ENCODE measurements at places on chromosomes 11 and 22.

DNA sequence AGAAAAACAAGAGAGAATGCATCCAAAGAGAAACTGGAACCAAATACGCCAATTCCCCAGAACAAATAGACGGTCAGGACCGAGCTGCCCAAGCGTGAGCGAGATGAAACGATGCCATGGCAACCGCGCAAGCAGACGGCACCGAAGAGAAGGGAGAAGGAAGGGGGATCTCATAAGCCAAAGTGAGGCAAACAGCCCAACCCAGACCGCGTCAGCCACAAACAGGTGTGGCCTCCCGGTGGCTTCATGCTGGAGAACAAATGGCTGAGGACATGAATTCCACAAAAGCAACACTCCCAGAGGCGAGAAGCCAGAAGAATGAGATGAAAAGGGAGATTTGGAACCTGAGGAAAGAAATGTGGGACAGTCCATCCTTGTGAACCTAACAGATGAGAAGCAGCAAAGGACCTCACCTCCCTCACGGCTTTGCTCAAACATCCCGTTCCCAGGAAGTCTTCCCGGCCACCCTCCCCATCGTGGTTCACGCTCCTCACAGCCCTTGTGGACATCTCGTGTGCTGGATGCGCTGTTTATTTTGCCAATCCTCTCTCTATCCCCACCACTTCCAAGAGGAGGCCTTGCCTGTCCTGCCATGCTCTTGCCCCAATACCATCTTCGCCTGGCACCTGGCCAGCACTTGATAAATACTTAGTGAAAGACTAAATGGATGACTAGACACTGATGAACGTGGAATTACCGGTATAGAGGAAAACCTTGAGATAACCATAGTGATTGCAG, 89.1 kb upstream of the RTL6 start:
- DNase-seq, result no peak

DNA sequence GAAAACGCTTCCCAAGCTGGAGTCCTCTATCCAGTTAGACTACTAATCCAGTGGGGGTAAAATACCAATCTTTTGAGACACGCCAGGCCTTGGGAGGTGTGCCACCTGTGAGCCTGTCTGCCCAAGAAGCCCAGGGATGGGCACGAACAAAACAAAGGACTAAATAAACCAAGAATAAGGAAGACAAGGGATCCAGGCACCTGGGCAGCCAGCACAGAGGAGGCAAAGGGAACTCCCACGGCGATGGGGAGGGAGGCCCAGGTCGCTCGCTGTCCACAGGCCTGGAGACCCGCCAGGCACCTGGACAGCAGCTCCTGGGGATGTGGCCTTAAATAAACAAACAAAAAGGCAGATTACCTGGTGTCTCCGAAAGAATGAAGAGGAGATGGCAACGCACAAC, 31.4 kb downstream of the LRFN4 start:
- DNase-seq, result no peak

DNA sequence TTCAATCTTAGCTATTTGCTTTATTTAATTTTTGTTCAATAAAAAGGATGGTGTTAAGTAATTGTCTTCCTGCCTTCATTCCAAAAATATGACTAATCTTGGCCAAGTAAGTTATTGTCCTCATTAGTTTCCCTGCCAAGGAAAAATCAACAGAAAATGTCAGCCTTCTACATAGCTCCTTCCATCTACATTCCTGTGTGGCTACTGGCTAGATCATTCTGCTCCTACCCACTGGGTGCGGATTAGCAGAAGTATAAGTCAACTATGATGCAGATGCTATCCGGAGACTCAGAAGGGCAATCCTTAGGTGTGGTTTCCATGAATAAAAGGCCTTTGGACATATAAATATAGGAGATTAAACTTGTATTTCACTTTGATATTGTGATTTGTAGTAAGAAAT, 154.4 kb downstream of the SBF2 start:
- DNase-seq, result no peak

DNA sequence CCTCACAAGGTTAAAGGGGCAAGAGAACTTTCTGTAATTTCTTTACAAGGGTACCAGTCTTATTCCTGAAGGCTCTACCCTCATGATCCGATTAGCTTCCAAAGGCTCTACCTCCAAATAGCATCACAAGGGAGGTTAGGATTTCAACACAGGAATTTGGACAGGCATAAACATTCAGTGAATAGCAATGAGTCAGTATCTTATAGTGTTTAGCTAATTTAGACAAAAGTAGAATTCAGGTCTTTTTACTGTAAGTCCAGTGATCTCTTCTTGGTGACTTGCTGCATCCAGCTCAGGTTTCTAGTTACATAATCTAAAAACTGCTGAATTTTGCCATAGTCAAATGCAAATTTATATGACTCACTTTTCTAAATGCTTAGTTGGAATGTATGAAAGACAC, 1995.6 kb upstream of the RAG2 start:
- no peak for DNase-seq

DNA sequence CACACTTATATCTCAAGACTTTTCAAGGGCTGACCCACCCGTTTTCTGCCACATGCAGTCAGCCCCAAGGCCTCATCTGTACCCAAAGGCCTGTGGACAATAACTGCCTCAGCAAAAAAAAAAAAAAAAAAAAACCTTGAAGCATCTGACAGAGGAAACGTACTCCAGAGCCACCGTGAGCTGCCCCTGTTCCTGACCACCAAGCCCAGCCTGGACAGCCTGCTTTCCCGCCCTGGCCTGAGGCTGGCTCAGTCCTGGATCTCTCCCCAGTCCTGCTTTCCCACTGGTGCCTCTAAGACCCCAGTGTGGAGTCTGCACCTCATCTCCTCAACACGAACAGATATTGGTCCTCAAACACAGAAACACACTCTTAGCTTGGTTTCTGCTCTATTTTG, 66.5 kb downstream of the SLC35F2 start:
- DNase-seq, result no peak

DNA sequence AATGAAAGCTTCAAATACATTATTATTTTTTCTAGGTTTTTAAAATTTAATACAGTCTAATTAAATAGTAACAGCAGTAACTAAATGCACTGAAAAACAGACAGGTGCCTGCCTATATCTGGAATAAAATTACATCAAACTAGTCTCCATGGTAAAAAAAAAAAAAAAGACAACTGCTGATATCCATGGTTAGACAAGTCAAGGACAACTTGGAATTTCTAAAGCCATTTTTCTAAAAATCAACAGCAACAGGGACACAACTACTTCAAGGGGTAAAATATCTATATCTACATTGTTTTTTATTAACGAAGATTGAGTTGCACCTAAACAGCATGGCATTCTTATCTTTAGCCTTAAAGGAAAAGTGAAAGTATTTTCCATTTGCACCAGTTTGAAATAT, 74.7 kb upstream of the VPREB1 start:
- no peak for DNase-seq

GRCh38 chr11:46682773-46683752, 17.4 kb downstream of the ARHGAP1 start:
- DNase-seq, result no peak

DNA sequence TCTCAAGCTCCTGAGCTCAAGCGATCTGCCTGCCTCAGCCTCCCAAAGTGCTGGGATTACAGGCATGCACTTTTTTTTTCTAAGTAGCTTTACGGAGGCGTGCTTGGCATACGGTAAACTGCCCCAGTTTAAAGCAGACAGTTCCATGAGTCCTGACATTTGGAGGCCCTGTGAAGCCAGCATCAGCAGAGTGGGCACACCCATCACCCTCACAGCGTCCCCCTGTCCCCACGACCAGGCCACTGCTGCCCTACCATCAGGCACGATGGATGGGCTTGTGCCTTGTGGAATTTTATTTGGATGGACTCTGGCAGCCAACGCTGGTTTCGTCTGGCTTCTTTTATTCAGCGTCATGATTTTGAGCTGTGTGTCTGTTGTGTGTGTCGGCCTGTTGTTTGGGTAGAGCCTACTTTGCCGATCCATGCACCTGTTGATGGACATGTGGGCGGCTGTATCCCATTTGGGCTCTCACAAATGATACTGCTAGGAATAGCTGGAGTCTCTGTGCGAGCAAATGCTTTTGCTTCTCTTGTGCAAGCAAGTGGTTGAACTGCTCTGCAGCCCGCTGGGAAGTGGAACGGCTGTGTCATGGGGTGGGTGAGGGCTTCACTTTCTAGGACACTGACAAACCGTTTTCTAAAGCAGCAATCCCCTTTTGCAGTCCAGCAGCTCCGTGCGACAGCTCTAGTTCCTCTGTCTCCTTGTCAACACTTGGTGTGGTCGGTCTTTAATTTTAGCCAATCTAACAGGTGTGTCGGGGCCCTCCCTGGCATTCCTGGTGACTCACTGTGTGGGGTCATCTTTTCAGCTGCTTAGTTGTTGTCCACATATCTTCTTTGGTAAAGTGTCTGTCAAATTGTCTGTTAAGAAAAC, 23.8 kb downstream of the KCNQ1 start:
- DNase-seq, result no peak

- no peak for DNase-seq
Measured at GRCh38 chr11:115437902-115438575, 66.2 kb downstream of the CADM1 start.

DNA sequence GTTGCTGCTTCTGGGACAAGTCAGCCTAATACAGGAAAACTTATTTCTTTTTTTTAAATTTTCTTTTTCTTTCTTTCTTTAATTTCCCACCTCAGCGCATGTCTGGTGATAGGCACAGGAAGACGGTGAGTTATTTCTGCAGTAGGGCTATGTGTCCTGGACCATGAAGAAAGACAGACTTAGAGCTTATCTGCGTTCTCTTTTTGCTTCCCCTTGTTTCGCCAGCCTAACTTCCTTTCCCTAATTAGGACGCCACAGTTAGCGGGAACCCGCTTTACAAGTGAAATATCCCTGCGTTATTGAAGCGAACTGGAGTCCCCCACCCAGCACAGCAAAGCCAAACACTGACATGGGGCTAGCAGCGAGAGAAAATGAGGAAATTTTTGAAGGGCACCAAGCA, 8.6 kb downstream of the OR6M1 start:
- DNase-seq, result no peak

DNA sequence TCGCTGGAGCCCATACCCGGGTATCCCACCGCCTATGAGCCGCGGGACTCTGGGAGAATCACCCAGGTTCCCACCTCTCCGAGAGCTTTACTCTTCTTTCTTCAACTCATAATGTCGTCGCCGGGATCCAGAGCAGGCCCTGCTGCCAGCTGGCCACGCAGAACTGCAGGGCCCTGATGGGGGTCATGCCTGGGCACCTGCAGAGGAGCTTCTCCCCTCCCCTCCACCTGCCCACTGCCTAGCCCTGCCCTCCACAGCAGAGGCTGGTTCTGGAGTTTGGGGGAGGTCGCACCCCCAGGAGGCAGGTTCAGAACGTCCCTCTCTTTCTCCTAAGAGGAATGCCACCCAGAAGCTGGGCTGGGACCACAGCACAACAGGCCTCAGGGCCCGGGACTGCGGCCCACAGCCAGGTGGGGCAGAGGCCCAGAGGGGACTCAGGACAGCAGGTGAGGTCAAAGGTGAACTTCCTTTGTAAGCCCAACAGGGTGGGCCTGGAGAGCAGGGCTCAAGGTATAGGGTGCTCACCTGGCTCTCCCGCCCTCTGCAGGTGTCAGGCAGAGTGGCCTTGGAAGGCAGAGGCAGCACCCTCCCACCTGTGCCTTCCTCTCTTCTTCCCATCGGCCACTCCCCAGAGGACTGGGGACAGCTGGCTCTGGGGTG, 1.9 kb downstream of the SLC25A45 start:
- no peak for DNase-seq

DNA sequence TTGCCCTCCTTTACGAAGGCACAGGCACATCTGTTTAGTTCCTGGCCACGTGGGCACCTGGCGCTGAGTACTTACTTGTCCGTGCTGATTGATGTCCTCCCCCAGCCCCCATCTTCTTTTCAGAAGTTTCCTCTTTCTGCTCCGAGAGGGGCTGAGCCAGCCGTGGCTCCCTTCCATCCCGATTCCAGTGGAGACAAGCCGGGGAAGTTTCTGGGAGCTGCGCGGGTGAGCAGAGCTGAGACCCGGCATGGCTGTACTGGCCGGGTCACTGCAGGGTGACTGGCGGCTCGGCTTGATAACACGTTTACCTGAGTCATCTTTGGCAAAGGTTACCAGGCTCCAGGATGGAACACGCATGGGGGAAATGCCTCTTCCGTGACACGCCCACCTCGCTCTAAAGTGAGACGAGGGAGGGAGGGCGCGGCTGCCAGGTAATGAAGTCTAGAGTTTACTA, 45.4 kb upstream of the ATXN10 start:
- DNase-seq, result no peak

DNA sequence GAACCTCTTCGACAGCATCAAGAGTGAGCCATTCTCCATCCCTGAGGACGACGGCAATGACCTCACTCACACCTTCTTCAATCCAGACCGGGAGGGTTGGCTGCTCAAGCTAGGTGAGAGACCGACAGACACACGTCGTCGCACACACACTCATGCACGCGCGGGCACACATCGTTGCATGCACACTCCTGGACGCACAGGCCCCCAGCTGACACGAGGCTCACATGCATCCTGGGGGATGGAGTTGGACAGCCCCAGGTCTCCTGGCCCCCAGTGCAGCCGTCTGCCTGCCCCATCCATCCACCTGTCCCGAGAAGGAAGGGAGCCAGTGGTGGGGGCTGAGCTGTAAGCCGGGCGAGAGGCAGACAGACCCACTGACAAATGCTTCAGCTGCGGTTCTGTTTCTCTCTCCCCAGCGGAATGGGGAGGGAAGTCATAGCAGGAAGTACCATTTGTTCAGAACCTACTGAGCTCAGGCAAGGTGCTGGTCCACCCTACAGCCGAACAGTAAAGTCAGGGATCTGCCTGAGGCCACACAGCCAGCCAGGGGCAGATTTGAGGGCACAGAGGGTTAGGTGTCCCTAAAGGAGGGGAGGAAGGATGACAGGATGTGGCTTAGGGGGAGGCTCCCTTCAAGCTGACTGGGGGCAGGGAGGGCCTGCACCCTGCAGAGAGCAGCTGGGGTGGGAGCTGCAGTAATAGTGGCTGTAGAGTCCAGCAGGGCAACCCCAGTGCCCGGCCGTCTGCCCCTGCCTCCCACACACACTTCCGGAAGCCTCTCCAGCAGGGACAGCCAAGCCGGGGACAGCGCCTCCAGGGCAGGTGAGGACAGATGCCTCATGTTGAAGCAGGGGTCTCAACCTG, 27.1 kb downstream of the CYTH4 start:
- DNase-seq, result no peak

DNA sequence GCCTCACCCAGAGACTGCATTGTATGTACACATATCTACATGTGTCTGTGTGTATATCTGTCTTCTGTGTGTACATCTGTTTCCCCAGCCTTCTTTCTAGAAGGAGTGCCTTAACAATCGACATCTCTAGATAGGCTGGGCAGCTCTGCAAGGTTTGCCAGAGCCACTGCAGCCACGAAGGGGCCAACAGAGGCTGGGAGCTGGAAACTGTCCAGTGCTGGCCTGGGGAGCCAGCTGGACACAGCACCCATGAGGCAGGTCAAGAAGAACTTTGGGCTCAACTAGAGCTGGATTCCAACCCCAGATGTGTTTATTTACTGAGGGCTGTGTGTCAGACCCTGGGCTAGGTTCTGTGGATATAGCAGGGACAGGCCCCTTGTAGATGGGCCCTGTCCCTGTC, 3.3 kb downstream of the SGSM1 start:
- no peak for DNase-seq

- no peak for DNase-seq
Measured at GRCh38 chr22:25777870-25778269, 35.9 kb downstream of the MYO18B start.

- no peak for DNase-seq
Measured at GRCh38 chr22:49738566-49738965, 89.1 kb downstream of the BRD1 start.

GRCh38 chr11:17640493-17641164, 78.7 kb upstream of the MYOD1 start:
- DNase-seq, result no peak

Measured in brain pericyte (primary cell).